AG09309 (cell line): ENCODE measurements at places on chromosomes 16 and 17.
A peak's percentile ranks its signal among the peaks of the same experiment; 100 is the strongest.

DNA sequence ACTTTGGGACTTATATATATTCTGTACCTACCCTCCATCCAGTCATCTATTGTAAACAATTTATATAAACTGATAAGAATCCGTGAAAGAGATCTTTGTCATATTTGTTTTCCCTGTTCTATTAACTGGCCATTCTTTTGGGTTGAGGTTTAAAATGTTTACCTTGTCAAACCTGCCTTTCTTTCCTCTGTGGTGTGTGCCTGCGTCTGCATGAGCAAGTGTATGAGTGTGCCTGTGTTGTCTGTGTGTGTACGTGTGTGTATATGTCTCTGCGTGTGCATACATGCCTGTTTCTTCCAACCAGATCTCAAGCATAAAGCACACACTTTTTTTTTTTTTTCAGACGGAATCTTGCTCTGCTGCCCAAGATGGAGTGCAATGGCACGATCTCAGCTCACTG is 201.5 kb downstream of the C16orf95 start:
- DNase-seq: no peak

GRCh38 chr16:67226804-67227566 is at the start of gene TMEM208:
TMEM208 (plus strand) TSS chr16:67227130; CDS start chr16:67227219, 89 bp downstream.
- DNase-seq: peak; percentile 88

- DNase-seq: no peak
Measured at GRCh38 chr16:70490261-70490660, 33.1 kb downstream of the COG4 start.

DNA sequence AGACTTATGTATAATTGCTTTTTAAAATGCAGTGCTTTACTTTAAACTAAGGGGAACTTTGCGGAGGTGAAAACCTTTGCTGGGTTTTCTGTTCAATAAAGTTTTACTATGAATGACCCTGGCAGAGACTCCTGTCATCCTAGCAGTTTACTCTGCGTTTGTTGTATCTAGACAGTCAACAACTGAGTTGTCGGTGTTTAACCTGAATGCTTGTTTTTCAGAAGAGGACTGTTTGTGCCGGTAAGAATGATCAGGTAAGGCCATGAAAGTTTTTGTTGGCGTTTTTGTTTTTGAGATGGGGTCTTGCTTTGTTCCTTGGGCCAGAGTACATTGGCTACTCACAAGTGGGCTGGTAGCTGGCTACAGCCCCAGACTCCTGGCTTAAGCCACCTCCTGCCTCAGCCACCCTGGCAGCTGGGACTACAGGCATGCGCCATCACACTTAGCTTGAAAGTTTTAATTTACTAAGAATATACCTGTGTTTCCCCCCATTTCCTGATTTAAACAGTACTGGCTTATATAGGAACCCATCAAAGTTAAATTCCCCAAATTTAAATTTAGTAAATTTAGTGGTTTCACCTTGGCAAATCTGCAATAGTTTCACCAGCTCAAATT is 11.9 kb downstream of the HERPUD1 start:
- DNase-seq: no peak

DNA sequence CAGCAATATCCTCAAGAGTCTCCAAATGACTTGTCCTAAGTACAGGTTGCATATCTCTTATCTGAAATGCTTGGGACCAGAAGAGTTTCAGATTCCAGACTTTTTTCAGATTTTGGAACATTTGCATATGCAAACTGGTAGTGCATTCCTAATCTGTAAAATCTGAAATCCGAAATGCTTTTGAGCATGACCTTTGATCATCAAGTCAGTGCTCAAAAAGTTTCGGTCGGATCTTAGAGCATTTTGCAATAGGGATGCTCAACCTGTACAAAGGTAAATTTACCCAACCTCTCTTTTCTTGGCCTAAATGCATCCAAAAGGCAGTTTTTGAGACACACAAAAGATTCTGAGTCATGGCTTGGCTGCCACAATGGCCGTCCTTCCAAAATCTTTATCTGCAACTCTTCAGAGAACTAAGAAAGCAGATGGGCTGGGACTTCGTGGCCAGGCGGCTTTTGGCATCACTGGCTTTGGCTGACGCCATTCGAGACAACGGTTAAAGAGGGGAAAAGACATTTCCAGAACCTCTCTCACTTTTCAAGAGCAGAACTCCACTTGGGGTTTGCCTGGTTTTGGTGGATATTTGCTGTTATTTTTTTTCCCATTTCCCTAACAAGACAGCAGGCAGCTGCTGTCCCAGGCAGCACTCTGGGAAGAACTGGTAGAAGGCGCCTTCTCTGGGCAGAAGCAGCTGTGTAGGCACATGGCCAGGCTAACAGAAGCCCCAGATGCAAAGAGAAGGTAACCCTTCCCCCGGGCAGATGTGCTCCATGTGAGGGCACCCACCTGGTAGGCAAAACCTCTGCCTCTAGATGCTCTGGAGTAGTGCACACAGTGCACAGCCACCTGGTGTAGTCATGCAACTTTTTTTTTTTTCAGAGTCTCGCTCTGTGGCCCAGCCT is 8.9 kb downstream of the CPPED1 start:
- DNase-seq: no peak

- DNase-seq: no peak
Measured at GRCh38 chr17:73571511-73572130, 72.6 kb downstream of the SDK2 start.

GRCh38 chr17:2370211-2370589 is 30.7 kb downstream of the MNT start:
- no peak for DNase-seq

DNA sequence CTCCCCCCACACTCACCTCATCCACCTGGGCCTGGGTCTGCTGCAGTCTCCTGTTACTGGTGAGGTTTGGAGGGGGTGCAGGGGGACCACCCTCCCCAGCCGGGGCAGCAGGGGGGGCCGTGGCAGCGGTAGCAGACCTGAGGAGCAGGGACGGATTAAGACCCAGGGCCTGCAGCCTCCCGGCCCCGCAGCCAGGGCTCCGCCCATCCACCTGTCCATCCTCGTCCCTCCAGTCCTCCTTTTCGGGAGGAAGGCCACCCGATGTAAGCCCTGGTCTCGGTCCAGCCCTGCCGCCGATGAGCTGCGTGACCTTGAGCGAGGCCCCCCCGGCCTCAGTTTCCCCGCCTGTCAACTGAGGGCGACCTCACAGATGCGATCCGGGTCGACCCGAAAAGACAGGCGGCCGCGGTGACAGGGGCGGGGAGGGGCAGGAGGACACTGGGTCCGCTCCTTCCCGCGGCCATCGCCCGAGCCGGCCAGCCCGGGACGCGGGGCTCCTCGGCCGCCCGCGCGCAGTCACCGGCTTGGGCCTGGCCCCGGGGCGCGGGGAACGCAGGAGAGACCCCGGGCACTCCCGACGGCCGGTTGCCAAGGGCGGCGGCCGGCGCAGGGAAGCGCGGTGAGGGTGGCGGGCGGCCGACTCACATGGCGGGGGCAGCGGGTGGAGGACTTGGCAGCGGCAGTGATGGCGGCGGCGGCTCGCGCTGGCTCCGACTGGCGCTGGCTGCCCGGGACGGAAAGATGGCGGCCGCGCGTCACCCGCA is at the start of gene VAMP2:
TSS of gene VAMP2 (minus strand) at position 716 of the 764 bp plus-strand sequence. CDS start at position 647, 69 bp downstream.
- DNase-seq: no peak

- DNase-seq: no peak
Measured at GRCh38 chr16:23391381-23392222, 61.4 kb downstream of the COG7 start.

- no peak for DNase-seq
Measured at GRCh38 chr17:1438593-1439083, 17.4 kb downstream of the CRK start.

- DNase-seq: no peak
Measured at GRCh38 chr17:74819801-74820436, 39.8 kb downstream of the GRIN2C start.

DNA sequence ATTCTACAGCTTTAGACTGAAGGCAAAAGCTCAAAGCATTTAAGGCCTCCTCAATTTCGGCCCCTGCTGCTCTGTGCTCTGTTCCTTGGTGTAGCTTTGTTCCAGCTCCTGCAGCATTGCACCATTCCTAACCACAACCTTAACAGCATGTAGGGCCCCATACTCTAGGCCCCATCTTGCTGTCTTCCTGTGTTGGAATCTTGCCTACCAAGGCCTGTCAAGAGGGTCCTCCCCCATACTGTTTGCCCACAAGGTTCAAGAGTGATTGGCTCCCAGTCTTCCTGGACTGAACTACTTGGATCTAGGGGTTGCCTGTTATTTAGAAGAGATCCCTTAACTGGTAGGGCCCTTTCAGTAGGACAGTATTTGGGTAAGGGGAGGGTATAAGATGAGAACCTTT is 26.8 kb downstream of the TRPV2 start:
- no peak for DNase-seq

- no peak for DNase-seq
Measured at GRCh38 chr16:82358161-82358560, 188.1 kb upstream of the MPHOSPH6 start.

DNA sequence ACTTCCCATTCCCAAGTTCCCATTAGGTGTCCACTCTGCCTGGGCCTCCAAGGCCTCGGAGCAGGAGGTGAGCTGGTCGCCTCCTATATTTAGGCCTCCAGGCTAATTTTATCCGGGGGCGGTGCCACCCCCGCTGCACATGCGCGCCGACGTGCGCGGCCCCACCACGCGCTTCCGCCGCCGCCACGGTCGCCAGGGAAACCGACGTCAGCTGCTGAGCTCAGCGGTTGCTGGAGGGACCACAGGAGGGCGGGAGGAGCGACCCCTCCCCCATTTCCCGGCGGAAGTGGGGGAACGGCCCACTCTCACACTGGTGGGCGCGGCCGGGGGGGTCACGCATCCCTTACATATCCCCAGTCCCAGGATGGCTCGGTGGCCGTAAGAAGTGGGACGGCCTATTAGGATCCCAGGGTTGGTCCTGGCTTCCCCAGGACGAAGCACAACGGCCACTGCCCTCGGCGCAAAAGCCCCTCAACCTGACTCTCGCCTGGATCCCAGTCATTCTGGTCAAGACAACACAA is 1.0 kb downstream of the PER1 start:
- peak; percentile 57 for DNase-seq

DNA sequence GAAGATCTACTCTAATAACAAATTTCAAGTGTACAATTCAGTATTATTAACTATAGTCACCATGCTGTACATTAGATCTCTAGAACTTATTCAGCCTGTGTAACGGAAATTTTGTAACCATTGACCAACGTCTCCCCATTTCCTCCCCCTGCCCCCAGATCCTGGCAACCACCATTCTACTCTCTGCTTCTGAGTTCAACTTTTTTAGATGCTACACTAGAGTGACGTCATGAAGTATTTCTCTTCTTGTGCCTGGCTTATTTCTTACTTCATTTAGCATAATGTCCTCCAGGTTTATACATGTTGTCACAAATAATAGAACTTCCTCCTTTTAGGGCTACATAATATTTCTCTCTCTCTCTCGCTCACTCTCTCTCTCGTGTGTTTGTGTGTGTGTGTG is 157.5 kb downstream of the ANKFN1 start:
- no peak for DNase-seq

DNA sequence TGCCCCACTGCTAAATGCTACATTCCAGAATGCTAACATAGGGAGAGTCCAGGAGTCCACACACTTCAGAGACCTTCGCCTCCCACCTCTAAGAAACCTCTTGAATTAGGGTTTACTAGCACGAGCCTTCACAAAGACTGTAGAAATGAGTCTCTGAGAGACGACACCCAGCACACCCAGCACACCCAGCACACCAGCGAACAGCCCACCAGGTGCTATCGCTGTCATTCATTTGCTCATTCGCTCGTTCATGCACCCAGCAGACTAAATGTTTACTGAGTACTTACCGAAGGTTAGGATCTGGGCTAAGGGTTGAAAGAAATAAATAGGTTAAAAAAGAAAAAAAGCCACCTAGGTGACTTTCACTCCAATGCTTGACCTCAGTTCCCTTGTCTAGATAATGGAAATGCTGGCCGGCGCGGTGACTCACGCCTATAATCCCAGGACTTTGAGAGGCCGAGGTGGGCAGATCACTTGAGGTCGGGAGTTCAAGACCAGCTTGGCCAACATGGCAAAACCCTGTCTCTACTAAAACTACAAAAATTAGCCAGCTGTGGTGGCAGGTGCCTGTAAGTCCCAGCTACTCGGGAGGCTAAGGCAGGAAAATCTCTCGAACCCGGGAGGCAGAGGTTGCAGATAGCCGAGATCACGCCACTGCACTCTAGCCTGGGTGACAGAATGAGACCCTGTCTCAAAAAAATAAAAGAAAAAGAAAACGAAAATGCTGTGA is 100.8 kb downstream of the ADCY9 start:
- DNase-seq: no peak

GRCh38 chr17:73855720-73856333 is 211.6 kb upstream of the SDK2 start:
- no peak for DNase-seq

DNA sequence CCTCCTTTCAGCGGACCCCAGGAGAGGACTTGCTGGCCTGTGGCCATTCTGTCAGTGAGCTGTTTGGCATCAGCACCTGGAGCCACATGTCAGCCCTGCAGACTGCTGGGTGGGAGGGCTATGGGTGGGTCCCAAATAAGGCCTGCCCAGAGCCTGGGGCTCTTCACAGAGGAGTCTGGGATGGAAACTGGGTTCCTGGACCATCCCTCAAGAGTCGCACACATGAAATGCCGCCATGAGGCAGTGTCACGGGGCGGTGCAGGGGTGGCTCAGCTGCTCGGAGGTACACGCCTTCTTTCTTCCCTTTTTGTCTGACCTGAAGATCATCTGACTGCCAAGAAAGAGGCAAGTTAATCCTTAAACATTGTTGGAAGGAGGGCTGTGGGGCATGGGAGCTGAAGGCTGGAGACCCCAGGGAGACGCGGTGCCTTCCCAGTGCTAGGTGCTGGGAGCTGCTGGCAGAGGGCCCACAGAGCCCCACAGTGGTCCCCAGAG is 14.8 kb downstream of the MPRIP start:
- no peak for DNase-seq

DNA sequence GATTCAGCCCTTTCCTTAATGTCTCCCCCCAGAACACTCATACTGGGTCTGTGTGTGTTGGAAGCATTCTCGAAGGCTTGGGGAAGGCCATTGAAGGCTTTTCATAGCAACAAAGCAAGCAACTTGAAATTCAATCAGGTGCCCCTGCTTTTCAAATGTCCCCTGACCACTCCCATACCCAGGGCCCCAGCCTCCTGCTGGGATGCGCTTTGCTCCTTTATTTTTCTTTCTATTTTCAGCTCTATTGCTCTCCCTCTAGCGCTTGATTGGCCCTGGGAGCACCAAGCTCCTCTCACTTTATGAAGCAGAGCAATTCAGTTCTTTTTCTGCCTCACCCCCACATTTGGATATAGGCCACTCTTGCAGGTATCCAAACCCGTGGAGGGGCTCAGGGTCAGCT is 92.0 kb downstream of the WSCD1 start:
- no peak for DNase-seq

GRCh38 chr17:82866590-82867191 is 26.9 kb upstream of the ZNF750 start:
- DNase-seq: peak; percentile 54

- no peak for DNase-seq
Measured at GRCh38 chr17:57522042-57523005, 222.8 kb downstream of the CCDC182 start.

DNA sequence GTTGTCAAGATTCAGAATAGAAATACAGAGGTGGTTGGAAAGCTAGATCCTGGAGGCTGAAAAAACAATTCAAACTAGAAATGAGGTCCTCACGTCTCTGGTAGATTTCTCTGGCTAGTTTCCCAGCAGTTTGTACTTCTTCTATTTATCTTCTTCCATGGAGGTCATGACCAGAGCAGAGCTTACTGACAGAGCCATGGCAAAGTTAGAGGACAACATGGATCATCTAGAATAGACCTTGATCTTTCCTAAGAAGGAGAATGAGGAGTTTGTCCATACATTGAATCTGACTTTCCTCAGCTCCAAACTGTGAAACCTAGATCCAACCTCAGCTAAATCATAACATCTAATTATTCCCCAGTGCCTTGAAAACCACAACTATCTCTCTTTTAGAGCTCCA is 900.8 kb upstream of the GOT2 start:
- DNase-seq: no peak
